ENCODE measurements at places on chromosomes 2 and 18.

DNA sequence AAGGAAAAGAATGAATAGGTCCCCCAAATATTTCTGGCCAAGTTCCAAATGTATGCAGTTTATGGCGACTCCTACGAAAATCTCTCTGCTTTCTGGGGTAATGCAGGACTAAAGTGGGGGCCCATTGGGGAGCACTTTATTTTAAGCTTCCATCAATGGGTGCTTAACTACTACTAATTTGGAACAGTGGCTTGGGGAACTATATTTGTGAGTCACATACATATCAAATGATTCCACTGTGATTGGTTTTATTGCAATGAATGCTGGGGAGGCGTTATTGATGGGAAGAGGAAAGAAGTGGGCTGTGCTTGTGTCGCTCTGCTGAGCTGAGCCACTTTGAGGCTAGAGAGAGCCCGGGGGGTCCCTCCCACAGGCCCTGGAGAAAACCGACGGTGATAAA lies 560.4 kb upstream of the SALL3 start:
- DNase-seq: no peak

- no peak for DNase-seq
Observed at GRCh38 chr2:62306751-62307468, 111.0 kb downstream of the B3GNT2 start.

GRCh38 chr2:134718817-134719814 lies at the start of gene TMEM163:
TMEM163 (minus strand) TSS chr2:134719000.
- no peak for DNase-seq

DNA sequence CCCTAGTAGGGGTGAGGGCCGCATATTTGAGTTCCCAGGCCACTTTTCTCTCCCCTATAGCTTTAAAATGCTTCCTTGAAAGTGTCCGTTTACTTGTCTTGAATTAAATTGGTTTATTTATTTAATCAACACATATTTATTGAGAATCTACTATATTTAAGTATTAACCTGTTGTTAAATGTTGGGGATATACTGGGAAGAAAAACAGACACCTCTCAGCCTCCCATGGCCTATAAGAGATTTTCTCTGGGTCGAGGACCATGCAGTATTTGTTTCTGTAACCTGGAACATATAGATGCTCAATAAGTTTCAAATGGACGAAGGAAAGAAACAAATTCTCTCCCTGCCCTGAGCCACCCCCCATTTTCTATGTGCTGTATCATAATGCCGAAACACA lies 98.6 kb downstream of the INSIG2 start:
- DNase-seq: no peak

DNA sequence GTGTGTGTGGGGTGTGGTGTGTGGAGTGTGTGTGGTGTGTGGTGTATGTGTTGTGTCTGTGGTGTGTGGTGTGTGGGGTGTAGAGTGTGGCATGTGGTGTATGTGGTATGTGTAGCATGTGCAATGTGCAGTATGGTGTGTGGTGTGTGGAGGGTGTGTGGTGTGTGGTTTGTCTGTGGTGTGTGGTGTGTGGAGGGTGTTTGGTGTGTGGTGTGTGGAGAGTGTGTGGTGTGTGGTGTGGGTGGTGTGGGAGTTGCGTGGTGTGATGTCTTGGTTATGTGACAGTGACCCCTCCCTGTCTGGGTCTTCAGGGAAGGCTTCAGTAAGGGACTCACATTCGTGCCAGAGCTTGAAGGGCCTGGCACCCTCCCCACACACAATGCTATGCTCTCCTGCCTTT lies 718.2 kb upstream of the SOX11 start:
- no peak for DNase-seq

- DNase-seq: no peak
Observed at GRCh38 chr2:150370561-150370960, 116.9 kb downstream of the RND3 start.

GRCh38 chr2:43274055-43274454 lies 47.6 kb upstream of the ZFP36L2 start:
- no peak for DNase-seq

DNA sequence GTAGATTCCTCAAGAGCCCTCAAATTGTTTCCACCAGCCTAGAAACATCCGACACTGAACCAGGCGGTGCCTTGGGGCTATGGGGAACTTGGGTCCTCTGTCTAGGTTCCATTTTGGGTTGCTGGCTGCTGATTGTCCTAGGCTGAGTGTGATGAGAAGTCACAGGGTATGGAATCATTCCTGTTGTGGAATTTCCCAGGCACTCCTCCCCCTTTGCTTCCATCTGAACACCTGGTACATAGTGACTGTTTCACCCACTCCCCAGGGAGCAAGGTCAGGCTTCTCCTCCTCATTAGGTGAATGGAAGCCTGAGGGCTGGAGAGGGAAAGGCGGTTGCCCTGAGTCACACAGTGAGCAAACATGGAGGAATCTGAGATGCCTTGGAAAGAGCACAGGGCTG lies 4.5 kb downstream of the KIF3C start:
- DNase-seq: no peak

GRCh38 chr18:40613721-40614120 lies 1341.3 kb upstream of the PIK3C3 start:
- DNase-seq: no peak

DNA sequence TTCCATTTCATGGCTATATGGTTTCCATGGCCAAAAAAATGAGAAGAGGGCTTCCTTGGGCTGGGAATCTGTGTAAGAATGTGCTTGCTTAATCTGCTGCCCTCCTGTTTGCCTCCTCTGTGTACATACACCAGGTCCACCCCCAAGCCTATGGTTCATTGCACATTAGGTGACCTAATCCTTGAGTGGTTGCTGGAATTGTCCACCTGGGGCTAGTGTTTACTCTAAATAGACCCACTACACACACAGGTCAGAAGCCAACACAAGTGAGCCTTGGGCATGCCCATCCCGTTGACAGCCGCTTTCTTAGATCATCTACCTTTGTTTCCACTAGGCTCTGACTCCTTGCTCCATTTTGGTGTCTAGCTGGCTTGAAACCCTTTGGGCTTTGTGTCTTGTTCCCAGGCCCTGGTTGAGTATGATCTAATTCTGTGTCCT lies 59.2 kb upstream of the ATL2 start:
- DNase-seq: no peak

DNA sequence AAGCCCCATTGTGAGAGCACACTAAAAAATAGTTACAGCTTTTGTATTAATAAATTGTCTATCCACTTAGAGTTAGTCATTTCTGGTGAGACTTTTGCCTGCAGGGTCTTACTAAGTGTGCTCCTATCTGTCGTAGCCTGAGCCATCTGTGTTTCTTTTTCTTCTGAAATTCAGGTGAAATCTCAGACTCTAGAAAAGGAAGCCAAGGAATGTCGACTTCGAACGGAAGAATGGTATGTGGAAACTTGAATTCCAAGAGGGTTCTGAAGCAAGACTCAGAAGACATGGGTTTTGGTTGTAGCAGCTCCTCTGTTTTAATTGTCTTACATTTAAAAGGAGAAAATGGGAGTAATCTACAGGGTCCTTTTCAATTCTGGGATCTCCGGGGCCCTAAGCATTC lies 70.0 kb upstream of the STON1 start:
- DNase-seq: no peak

GRCh38 chr2:42996528-42996927 lies 204.1 kb upstream of the HAAO start:
- DNase-seq: no peak

GRCh38 chr2:47599171-47599570 lies 183.8 kb upstream of the MSH6 start:
- DNase-seq: no peak

GRCh38 chr2:128341621-128342020 lies 23.0 kb upstream of the HS6ST1 start:
- no peak for DNase-seq

DNA sequence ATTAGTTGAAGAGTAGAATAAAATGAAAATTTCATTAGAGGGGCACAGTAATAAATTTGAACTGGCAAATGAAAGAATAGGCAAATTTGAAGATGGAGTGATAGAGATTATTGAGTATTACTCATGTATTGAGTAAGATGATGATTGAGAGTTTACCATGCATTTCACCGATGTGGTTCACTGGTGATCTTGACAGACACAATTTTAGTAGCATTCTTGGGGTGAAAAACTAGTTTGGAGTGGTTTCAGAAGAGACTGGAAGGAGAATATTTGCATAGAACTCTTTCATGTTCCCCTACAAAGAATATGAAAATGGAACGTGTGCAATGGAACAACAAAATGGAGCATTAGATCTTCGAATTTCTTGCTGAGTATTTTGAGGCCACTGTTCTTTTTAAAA lies 121.4 kb downstream of the ASXL3 start:
- no peak for DNase-seq

GRCh38 chr2:71303849-71304248 lies 27.7 kb upstream of the ZNF638 start:
- no peak for DNase-seq

DNA sequence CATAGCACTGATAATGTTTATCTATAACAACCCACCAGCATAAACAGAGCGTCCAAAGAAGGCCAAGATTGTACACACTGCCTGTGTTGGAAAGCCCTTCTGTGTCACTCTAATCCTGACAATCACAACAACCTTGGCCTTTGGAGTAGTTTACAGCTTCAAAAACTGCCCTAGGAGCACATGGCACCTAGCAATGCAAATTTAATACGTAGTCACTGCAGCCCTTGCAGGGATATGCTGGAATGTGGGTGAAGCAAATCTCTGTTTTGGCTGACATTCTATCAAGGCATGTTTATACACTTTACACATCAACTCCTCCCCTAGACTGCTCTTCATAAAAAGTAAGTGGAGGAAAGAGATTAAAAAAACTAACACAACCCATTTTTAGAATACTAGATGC lies 66.8 kb downstream of the GRB14 start:
- no peak for DNase-seq

DNA sequence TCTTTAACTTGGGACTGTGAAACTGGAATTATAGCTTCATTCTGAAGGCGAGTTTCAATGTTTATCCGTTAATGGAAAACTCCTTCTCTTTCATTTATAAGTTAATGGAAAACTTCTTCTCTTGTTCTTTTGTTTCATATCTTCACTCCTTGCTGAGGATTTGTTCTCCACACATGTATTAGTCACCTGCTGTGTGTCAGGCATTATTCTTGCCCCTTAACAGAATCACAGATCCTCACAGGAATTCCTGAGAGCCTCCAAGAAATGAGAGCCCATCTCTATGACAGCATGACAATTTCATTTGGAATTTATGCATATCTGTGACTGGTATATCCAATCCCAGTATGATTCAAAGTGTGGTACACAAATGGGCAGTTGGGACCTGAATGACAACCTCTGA lies 545.8 kb downstream of the BCL11A start:
- DNase-seq: no peak

GRCh38 chr2:48235076-48235475 lies 294.9 kb upstream of the STON1 start:
- no peak for DNase-seq

DNA sequence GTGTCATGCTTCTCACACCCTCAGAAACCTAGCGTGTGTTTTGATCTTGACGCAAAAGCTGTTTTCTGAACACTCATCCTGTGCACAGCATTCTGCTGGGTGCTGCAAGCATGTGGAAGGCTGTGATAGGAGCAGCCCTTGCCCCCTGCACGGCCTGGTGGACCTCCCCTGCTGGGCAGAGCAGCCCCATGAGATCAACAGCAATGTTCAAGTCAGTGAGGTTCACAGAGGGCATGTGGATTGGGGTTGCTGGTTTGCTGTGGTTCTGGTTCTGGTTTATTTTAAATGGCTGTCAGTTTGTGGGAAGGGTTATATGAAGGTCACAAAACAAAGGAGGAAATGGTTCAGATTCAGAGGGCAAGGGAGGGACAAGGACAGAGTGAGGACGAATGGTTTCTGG lies 71.3 kb downstream of the SOWAHC start:
- DNase-seq: no peak

DNA sequence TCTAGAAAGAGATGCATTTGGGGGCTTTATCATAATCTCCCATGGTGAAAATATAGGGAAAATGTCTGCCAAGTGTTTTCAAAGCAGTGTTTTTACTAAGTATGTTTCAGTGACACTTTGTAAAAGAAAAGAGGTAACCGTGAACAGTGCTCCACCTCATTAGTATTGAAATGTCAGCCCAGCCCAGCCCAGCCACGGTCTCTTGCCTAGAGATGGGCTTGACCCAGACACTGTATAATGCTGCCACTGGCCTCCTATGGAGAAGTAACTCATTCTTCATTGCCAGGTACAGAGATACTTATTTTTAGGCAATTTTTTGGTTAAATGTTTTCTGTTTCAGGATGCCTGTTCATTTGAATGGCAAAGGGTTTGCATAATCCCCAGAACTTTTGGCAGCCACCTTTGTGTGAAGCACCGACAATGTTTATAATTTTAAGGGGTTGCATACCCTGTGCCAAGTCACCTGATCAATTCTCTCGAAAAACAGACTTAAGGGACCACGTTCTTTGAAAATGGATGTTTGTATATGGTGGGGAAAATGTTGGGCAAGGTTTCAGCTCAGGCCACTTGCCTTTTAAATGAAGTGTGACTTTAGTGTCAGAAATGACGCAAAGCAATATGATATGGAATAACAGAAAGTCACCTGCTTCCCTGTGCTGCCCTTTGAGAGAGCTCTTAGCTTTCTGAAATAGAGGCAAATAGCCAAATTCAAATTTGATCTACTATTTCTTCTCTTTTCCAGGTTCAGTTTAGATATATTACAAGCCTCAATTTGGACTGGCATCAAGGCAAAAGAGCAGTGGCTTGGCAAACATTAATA lies 314.5 kb upstream of the RGPD4 start:
- DNase-seq: no peak

GRCh38 chr18:76592981-76593381 lies 97.9 kb upstream of the ZNF516 start:
- DNase-seq: no peak

- no peak for DNase-seq
Observed at GRCh38 chr2:48750128-48750739, 5.3 kb downstream of the LHCGR start.

- no peak for DNase-seq
Observed at GRCh38 chr2:224042191-224042696, 3.2 kb upstream of the SERPINE2 start.

DNA sequence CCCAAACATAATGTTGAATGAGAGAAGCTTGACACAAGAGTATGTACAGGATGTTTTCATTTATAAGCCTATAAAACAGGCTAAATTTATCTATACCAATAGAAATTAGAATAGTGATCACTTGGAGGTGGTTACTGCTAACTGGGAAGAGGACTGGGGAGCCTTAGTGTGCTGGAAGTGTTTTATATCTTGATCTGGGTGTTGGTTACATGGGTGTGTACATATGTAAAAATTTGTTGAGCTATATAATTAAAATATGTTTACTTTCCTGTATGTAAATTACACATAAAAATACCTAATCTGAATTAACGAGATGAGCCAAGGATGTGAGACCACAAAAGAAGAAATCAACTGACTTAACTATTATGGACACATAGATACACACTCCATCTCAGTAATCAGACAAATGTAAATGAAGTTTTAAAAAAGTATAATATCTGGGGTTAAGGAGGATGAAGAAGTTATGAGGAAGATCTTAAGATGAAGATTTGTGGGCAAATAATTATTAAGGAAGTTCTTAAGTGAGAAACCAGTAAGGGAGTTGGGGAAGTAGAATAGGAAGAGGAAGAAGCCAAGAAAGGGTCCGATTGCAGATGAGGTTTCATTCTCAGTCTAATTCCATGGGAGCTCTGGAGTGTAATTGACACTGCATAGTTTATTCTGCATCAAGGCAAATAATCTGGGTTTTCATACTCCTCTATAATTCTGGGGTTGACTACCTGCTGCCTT lies 32.3 kb upstream of the NABP1 start:
- no peak for DNase-seq

GRCh38 chr18:24500217-24500616 lies 39.8 kb downstream of the HRH4 start:
- no peak for DNase-seq

All from NCI-H1417 treated with DMSO at 0.1 percent for 48 hours (cell line).